ENCODE measurements at places on chromosomes 2 and 18.

GRCh38 chr2:46485002-46485401, 5.6 kb downstream of the TMEM247 start:
- no peak for DNase-seq

GRCh38 chr18:58911766-58912165, 47.1 kb downstream of the ZNF532 start:
- no peak for DNase-seq

DNA sequence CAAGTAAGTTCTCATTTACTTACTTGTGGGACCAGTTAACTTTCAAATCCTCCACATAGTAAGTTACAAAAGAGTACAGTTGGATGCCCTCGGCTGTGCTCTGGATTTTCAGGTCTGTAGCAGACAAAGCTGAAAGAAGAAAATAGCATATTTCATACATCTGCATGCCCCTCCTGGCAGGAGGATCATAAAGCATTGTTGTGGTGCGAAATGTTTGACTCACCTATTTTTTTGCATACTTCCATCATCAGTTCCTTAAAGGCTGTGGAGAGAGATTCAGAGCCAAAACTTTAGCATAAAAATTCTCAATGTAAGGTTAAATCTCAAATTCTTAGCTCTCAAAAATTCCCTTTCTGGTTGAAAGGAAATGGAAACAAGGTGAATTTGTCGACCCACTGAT, 70.8 kb upstream of the LPIN2 start:
- DNase-seq = no peak

DNA sequence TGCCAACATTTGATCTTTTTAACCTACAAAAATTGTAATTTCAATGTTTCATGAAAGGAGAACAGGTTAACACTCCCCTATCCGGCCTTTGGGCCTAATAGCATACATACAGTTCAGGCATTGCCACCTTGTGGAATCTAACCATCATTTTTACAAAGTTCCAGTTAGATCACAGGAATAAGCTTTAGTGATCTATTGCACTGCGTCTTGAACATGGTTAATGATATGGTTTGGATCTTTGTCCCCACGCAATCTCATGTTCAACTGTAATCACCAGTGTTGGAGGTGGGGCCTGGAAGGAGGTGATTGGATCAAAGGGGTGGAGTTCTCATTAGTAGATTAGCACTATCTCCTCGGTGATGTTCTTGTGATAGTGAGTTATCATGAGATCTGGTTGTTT, 58.2 kb upstream of the NEUROD1 start:
- DNase-seq = no peak

- no peak for DNase-seq
Measured at GRCh38 chr18:2316082-2316750, 255.1 kb downstream of the METTL4 start.
